ENCODE measurements at places on chromosomes 12 and 14. TPM values are rescaled to one million over a fixed set of nuclear protein-coding genes. Genes with fewer than 3 reads are reported as not detected.

DNA sequence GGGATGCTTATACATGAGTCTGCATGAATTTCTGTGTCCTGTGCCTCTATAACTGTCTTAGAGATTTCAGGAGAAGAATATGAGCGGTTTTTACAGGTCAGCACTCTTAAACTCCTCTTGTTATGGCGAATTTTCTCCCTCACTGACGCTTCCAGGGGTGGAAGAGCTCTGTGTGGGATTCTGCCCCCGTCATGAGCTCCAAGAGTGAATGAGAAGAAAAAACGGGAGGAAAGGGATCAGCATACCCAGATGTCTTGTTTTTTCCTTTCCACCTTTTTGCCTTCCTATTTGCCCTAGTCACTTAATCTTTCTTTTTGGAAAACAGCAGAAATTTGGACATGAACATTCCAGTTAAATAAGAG lies 651 bp downstream of the PFKM start:
- peak overlapping the region; percentile 81 for H3K4me3 ChIP-seq
- peaks cover 12% of the 10 kb centered on the region for H3K4me1 ChIP-seq
- no peaks in the 10 kb centered on the region for H3K27me3 ChIP-seq
- no peak overlapping the region for H3K27ac ChIP-seq
- no peak for DNase-seq

GRCh38 chr12:50916292-50916691 lies 36.1 kb upstream of the HIGD1C start:
- DNase-seq, result no peak
- H3K27me3 ChIP-seq, result no peaks in the 10 kb centered on the region
- H3K27ac ChIP-seq, result no peak overlapping the region
- H3K36me3 ChIP-seq, result no peaks in the 10 kb centered on the region
- peaks cover 8% of the 10 kb centered on the region for H3K4me1 ChIP-seq

- H3K36me3 ChIP-seq, result no peaks in the 10 kb centered on the region
- no peak overlapping the region for H3K4me3 ChIP-seq
- H3K4me1 ChIP-seq, result no peaks in the 10 kb centered on the region
- no peak overlapping the region for H3K27ac ChIP-seq
- no peak for DNase-seq
- no peaks in the 10 kb centered on the region for H3K27me3 ChIP-seq
These were observed 17.4 kb downstream of the CLEC4C start for GRCh38 chr12:7729746-7730145.

The NOVA1 gene
- not detected for total RNA-seq

- H3K36me3 ChIP-seq, result peaks cover 9% of the 10 kb centered on the region
- no peak for DNase-seq
- H3K27me3 ChIP-seq, result peaks cover 4% of the 10 kb centered on the region
- no peak overlapping the region for H3K4me3 ChIP-seq
- H3K27ac ChIP-seq, result no peak overlapping the region
These were observed 18.3 kb downstream of the SLC38A2 start for GRCh38 chr12:46354111-46354801.

DNA sequence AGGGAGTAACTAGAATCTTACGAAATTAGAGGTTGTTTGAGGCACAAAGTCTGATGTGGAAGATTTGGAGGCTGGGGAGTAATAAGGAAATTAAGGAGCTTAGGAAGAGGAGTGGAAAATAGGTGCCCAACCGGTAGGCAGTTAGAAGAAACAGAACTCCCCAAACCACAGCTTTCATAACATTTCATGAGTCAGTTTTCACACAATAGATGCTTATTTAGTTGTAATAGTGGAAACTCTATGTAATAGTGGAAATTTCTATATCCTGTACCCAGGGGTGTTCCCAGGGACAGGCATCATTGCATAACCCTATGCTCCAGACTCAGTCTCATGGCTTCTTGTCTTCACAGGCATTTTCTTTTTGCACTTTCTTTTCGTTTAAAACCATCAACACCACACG lies 8.3 kb downstream of the C3AR1 start:
- H3K27me3 ChIP-seq, result no peaks in the 10 kb centered on the region
- H3K4me1 ChIP-seq, result no peaks in the 10 kb centered on the region
- H3K27ac ChIP-seq, result no peak overlapping the region
- DNase-seq, result no peak
- no peak overlapping the region for H3K4me3 ChIP-seq

GRCh38 chr12:103632554-103633216 lies 45.6 kb downstream of the STAB2 start:
- no peaks in the 10 kb centered on the region for H3K27me3 ChIP-seq
- DNase-seq, result peak; percentile 19
- H3K4me3 ChIP-seq, result no peak overlapping the region
- H3K4me1 ChIP-seq, result no peaks in the 10 kb centered on the region

DNA sequence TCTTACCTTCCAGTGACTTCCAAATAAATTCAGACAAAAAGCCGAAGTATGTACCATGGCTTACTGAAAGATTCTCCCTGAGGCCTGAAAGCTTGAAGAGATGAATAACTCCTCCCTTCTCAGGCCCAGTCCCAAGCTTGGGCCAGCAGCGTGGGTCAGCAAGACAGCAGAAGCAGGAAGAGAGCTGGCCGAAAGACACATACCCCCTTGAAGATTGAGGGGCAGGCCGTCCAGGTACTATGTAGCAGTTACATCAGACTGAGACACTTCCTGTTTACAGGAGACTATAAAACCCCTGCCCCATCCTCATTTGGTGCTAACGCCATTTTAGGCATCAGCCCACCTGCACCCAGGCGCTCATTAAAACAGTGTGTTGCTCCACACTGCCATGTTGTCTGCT lies 15.0 kb downstream of the NDUFA12 start:
- H3K36me3 ChIP-seq, result peaks cover 4% of the 10 kb centered on the region
- H3K27ac ChIP-seq, result no peak overlapping the region
- no peaks in the 10 kb centered on the region for H3K4me1 ChIP-seq
- no peak overlapping the region for H3K4me3 ChIP-seq
- no peaks in the 10 kb centered on the region for H3K27me3 ChIP-seq

DNA sequence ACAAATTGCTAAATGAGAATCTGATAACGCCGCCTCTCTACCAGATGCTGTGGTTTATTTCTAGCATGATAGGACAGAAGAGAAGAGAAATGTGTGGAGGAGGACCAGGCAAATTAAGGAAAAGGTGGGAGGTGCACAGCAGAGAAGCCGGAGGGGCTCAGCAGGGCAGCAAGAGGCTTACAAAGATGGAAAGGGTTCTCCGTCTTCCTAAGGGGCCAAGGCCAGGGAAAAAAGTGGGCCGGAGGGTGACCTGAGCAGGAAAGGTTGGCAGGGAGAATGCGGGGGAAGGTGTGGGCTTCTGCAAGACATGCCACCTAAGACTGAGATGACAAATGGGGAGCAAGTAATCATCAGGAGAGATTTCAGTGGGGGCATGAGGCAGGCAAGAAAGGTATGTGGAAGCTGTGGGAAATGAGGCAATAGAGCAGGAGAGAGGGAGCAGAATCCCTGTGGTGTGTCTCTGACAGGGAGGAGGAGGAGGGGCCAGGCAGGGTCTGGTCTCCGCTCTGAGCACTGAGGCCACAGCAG lies 18.7 kb downstream of the MANSC1 start:
- no peaks in the 10 kb centered on the region for H3K27me3 ChIP-seq
- H3K4me1 ChIP-seq, result peaks cover 4% of the 10 kb centered on the region
- DNase-seq, result no peak
- H3K27ac ChIP-seq, result no peak overlapping the region

GRCh38 chr12:93197067-93197593 lies 180.6 kb upstream of the NUDT4 start:
- H3K4me1 ChIP-seq, result no peaks in the 10 kb centered on the region
- no peaks in the 10 kb centered on the region for H3K27me3 ChIP-seq
- H3K36me3 ChIP-seq, result no peaks in the 10 kb centered on the region

- H3K36me3 ChIP-seq, result peaks cover 4% of the 10 kb centered on the region
- no peak overlapping the region for H3K27ac ChIP-seq
- H3K4me3 ChIP-seq, result no peak overlapping the region
- no peaks in the 10 kb centered on the region for H3K27me3 ChIP-seq
- no peak for DNase-seq
- H3K4me1 ChIP-seq, result no peaks in the 10 kb centered on the region
These were observed 181.2 kb downstream of the PELI2 start for GRCh38 chr14:56299306-56299984.

GRCh38 chr14:27370074-27370473 lies 772.2 kb upstream of the NOVA1 start:
- no peak overlapping the region for H3K4me3 ChIP-seq
- no peaks in the 10 kb centered on the region for H3K27me3 ChIP-seq
- H3K4me1 ChIP-seq, result no peaks in the 10 kb centered on the region
- DNase-seq, result no peak
- H3K27ac ChIP-seq, result no peak overlapping the region
- no peaks in the 10 kb centered on the region for H3K36me3 ChIP-seq

DNA sequence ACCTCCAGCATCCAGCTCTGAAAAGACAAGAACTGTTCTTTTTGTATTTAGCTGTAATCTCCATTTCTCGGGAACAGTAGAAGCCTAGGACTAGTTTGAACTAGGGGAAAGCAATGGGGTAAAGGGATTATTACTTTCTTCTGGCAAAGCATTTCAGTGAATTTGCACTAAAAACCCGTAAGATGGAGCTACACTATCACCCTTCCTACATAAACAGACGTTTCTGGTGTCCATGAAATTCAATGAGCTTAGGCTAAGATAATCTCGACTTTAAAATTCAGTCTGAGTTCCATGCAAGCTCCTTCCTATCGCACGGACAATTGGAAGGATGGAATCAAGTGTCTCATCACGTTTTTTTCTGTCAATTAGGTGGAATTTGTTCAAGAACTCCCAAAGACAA lies 24.0 kb downstream of the ACSM4 start:
- H3K36me3 ChIP-seq, result no peaks in the 10 kb centered on the region
- no peaks in the 10 kb centered on the region for H3K27me3 ChIP-seq
- H3K4me3 ChIP-seq, result no peak overlapping the region
- no peak for DNase-seq
- H3K27ac ChIP-seq, result no peak overlapping the region

GRCh38 chr14:87615822-87616679 lies 376.9 kb downstream of the GALC start:
- no peak overlapping the region for H3K27ac ChIP-seq
- H3K4me3 ChIP-seq, result no peak overlapping the region
- H3K36me3 ChIP-seq, result no peaks in the 10 kb centered on the region
- DNase-seq, result peak; percentile 4

The AQP6 gene
- not detected for total RNA-seq

DNA sequence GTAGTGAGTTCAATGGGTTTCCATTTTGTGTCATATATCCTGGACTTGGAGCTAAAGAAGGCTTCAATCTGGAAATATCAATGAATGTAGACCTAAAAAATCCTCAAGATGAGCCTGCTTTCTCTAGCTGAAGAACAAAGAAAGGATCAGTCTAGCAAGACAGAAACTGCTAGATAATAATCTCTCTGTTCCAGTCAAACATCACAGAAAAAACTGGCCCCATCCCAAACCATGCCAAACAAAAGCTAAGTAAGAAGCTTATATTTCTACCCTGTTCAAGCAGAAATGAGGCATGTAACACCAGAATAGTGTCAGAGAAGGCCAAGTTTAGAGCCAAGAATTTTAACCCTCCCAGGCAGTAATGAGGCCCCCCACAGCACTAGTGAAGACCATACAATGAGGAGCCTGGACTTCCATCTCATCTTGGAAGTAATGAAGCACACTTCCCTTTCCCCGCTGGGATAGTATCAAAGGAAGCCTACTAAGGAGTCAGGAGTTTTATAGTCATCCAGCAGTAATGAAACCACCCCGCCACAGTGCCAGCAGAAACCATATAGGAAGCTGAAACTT lies 95.8 kb downstream of the NELL2 start:
- no peak overlapping the region for H3K4me3 ChIP-seq
- no peak overlapping the region for H3K27ac ChIP-seq
- H3K4me1 ChIP-seq, result no peaks in the 10 kb centered on the region
- no peak for DNase-seq

The SPSB2 gene
- total RNA-seq, result 16.0 TPM

The CIROP gene
- total RNA-seq, result not detected

The CCDC85C gene
- total RNA-seq, result 4.5 TPM

The CDH24 gene
- 1.2 TPM for total RNA-seq

GRCh38 chr12:93829016-93829415 lies 151.8 kb downstream of the CRADD start:
- H3K4me1 ChIP-seq, result no peaks in the 10 kb centered on the region
- H3K36me3 ChIP-seq, result no peaks in the 10 kb centered on the region
- no peaks in the 10 kb centered on the region for H3K27me3 ChIP-seq
- H3K4me3 ChIP-seq, result no peak overlapping the region
- H3K27ac ChIP-seq, result no peak overlapping the region

The NRXN3 gene
- not detected for total RNA-seq

The BIN2 gene
- 40.1 TPM for total RNA-seq

DNA sequence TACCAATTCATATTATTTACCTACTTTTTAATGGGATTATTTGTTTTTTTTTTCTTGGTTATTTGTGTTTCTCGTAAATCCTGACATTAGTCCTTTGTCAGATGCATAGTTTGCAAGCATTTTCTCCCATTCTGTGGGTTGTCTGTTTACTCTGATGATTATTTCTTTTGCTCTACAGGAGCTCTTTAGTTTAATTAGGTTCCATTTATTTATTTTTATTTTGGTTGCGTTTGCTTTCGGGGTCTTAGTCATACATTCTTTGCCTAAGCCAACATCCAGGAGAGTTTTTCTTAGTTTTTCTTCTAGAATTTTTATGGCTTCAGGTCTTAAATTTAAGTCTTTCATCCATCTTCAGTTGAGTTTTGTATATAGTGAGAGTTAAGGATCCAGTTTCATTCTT lies 289.9 kb downstream of the AKAP6 start:
- no peak overlapping the region for H3K27ac ChIP-seq
- no peaks in the 10 kb centered on the region for H3K4me1 ChIP-seq
- no peak overlapping the region for H3K4me3 ChIP-seq
- no peaks in the 10 kb centered on the region for H3K27me3 ChIP-seq

DNA sequence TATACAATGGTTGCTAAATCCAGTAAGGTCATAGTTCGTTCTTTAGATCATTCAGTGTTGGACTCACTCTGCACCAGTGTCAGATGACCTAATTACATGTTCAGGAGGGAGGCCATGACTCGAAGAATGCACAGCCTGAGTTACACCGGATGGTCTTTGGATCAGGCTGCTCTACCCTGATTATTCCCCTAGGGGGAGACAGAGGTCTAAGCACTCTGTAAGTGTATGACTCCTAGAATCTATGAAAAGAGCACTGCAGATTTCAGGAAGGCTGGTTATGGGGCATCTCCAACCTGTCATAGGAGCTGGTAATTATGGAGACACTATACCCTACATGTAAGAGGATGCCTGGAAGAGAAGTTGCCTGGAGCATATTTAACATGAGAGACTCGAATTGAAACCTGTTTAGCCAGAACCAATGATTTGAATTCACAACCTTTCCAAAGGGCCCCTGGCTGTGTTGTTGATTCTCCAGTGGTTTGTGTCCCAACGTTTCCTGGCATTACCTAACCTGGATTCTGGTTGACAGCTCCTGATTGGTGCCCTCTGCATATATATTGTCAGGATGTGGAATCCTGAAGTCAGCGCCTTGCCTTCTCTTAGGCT lies at the start of gene MUCL1:
TSS of gene MUCL1 (plus strand) at position 584 of the 606 bp plus-strand sequence. CDS start 67 bp downstream, outside the sequence.
- H3K36me3 ChIP-seq, result no peaks in the 10 kb centered on the region
- no peaks in the 10 kb centered on the region for H3K4me1 ChIP-seq
- H3K27me3 ChIP-seq, result no peaks in the 10 kb centered on the region
- no peak within 1 kb of the TSS for H3K27ac ChIP-seq
- DNase-seq, result peak; percentile 68

The WNT1 gene
- total RNA-seq, result not detected

The KRT78 gene
- not detected for total RNA-seq

GRCh38 chr12:47070310-47070709 lies 9.1 kb upstream of the PCED1B start:
- no peaks in the 10 kb centered on the region for H3K4me1 ChIP-seq
- H3K4me3 ChIP-seq, result no peak overlapping the region
- H3K36me3 ChIP-seq, result no peaks in the 10 kb centered on the region
- no peak overlapping the region for H3K27ac ChIP-seq

Data from B cell (primary cell).